Hematopoietic multipotent progenitor cell (in vitro differentiated cells): ENCODE measurements at places on chromosomes 2 and 18.

GRCh38 chr2:198762441-198762840, 695.3 kb downstream of the SATB2 start:
- DNase-seq: no peak

GRCh38 chr2:8307606-8308180, 374.2 kb upstream of the ID2 start:
- DNase-seq: no peak

GRCh38 chr2:42827647-42828486, 35.5 kb upstream of the HAAO start:
- peak; percentile 79 for DNase-seq

- DNase-seq: no peak
Observed at GRCh38 chr18:26457195-26457594, 91.2 kb downstream of the KCTD1 start.

GRCh38 chr18:26414901-26415440, 133.4 kb downstream of the KCTD1 start:
- no peak for DNase-seq

- no peak for DNase-seq
Observed at GRCh38 chr2:192700934-192701333, 506.2 kb upstream of the TMEFF2 start.

GRCh38 chr18:5417342-5417741, 121.8 kb upstream of the ZBTB14 start:
- DNase-seq: peak; percentile 71

DNA sequence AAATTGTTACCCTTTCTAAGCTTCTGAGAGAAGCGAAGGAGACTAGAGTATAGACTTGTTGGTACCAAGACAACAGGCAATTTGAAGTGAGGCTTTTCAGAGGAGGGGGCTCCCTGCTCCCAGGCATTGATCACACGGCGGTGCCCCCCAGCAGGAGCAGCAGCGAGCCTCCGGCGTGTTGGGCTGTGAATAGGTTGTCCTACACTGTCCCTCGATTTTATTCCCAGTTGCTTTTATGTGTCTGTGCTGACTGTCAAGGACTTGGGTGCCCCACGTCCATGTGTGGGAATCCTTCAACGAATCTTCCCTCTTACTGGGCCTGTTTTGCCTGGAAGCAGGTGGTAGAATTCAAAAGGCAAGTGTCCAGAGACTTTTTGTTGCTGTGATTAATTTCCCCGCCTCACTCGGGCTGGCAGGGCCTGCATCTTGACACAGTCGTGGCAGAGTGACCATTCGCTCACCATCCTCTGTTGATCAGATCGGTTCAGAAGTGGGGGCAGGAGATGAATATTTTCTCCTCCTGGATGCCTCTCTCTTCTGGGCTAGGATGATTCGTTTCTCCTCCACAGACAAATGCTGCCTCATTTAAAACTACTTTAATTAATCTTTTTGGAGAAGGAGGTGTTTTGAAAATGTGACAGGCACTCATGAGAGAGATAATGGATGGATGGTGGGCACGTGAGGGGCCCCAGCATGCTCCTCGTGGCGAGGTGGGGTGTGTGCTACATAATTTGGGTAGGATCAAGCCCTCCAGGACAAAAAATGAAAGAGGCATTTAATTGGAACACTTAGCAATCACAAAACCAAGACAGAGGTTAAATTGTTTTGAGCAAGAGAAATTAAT, 77.6 kb downstream of the SMIM21 start:
- DNase-seq: no peak

DNA sequence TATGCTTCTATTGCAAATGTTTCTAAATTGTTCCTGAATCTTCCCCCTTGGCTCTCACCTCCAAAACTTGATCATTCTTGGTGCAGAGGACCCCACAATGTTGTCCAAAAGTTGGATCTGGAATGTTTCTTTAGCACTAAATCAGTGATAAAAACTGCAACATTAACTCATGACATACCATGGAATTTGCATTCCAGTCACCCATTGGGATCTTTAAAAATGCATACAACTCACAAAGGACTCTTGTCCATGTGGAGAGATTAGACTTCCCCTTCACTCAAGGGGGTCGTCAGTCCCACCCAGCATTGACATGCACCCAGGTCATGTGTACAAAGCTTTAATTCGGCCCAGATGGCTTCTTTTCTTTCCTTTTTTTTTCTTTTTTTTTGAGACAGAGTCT, 169.3 kb downstream of the SETBP1 start:
- DNase-seq: no peak

DNA sequence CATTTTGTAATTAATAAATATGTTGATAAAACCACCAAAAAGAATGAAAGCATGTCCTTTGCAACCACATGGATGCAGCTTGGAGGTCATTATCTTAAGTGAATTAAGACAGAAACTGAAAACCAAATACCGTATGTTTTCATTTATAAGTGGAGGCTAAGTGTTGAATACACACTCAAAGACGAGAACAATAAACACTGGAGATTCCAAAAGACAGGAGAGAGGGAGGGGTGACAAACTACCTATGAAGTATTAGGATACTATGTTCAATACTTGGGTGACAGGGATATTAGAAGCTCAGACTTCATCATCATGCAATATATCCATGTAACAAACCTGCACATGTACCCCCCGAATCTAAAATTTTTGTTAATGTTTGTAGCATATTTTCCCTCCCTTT, 7.0 kb downstream of the ERLEC1 start:
- DNase-seq: no peak

- DNase-seq: no peak
Observed at GRCh38 chr2:173658946-173659371, 304.3 kb downstream of the CDCA7 start.

GRCh38 chr2:72415241-72415661, 267.6 kb upstream of the CYP26B1 start:
- no peak for DNase-seq

GRCh38 chr2:219251656-219252055, 1.4 kb upstream of the TUBA4B start:
- DNase-seq: no peak

GRCh38 chr2:48954311-48954710, 198.8 kb upstream of the LHCGR start:
- no peak for DNase-seq

DNA sequence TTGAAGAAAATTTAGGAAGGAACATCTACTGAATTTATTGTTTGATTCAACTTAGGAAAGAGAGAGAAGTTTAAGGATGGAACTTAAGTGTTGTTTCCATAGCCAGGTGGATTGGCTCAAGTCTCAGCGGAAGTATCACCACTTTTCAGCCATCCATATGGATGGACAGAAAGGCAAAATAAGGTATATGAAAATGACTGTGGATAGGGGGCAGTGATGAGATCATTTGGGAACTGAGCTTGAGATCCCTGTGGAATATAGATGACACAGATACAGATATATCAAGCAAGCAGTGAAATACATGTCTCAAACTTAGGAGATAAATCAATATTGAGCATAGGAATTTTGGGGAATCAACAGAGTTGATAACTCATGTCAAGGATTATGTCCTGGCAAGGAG, 1462.7 kb upstream of the NXPH2 start:
- no peak for DNase-seq

GRCh38 chr2:63665846-63666475, 77.2 kb downstream of the MDH1 start:
- DNase-seq: no peak

DNA sequence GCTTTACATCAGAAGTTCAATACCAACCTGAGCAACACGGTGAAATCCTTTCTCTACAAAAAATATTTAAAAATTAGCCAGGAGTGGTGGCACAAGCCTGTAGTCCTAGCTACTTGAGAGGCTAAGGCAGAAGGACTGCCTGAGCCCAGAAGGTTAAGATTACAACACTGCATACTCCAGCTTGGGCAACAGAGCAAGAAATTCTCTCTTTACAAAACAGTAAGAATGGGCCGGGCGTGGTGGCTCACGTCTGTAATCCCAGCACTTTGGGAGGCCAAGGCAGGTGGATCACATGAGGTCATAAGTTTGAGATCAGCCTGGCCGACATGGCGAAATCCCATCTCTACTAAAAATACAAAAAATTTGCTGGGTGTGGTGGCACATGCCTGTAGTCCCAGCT, 113.2 kb downstream of the USP34 start:
- DNase-seq: no peak

- DNase-seq: no peak
Observed at GRCh38 chr2:135349941-135350340, 181.1 kb downstream of the ZRANB3 start.

- DNase-seq: no peak
Observed at GRCh38 chr2:43133336-43133707, 93.1 kb downstream of the ZFP36L2 start.

- no peak for DNase-seq
Observed at GRCh38 chr2:215020283-215020682, 118.1 kb downstream of the ABCA12 start.

DNA sequence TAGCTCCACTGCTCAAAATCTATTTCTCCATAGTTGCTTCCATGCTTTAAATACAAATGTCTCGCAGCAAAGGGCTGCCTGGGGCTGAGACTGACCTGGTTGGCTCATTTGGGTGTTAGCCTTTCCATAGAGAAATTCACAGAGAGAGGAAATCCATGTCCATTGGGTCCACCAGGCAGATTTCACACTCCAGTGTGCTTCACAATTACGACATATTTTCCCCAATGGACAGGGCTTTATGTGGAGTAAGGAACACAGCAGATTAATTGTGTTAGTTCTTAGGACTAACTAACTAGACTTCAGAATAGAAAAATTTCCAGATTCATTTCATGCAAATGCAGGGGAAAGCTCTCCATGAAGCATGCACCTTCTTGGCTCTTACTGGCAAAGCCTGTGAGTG, 180.7 kb downstream of the FBXO15 start:
- DNase-seq: no peak

DNA sequence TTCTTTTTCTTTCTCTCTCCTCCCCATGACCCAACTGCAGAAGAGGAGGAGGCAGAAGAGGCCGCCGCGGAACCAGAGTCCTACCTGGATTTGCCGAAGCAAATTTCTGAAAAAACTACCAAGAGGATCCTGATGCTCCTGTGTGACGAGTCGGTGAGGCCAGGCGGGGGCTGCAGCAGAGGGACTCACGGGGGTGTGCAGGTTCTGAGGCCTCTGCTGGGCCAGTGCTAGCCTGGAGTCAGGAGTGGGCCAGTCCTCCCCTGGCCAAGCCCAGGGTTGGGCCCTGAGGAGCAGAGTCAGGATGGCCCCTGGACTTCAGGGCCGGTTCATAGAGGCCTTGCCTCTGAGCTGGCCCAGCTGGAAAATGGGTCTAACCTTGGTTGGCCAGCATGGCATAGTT, 29.3 kb downstream of the OTOF start:
- DNase-seq: no peak

DNA sequence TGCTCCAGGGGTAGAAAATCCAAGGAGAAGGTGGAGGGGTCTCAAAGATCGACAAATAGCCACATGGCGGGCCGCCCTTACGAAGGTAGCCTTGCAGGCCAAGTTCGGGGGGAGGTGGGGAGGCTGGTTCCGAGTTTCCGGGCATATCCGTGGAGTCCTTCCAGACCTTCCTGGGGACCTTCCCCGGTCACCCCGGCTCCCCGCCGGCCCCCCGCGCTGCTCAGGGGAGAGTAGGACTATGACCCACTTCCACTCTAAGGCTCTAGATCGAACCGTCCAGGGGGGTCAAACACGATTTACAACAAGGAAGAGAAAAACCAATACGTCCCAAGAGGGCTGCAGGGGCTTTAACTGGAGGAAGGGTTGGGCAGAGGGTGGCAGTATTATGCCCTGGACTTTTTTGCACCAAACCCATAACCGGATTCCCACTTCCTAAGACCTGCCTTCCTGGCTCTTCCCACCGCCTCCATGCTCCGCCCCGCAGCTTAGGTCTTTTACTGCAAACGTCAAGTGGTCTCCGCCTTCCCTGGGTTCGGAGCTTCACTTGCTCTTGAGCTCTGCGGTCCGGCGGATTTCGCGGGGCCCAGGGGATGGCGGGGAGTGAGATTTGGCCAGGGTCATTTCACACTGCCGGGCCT, 779 bp upstream of the LYPD6 start:
- peak; percentile 19 for DNase-seq

GRCh38 chr2:105812180-105813044, 67.7 kb downstream of the NCK2 start:
- no peak for DNase-seq
